ENCODE measurements at places on chromosomes 13 and 19.

GRCh38 chr13:42649831-42650230 lies 75.9 kb downstream of the TNFSF11 start:
- DNase-seq: no peak

- no peak for DNase-seq
Measured at GRCh38 chr13:65378484-65378883, 1851.7 kb downstream of the PCDH9 start.

DNA sequence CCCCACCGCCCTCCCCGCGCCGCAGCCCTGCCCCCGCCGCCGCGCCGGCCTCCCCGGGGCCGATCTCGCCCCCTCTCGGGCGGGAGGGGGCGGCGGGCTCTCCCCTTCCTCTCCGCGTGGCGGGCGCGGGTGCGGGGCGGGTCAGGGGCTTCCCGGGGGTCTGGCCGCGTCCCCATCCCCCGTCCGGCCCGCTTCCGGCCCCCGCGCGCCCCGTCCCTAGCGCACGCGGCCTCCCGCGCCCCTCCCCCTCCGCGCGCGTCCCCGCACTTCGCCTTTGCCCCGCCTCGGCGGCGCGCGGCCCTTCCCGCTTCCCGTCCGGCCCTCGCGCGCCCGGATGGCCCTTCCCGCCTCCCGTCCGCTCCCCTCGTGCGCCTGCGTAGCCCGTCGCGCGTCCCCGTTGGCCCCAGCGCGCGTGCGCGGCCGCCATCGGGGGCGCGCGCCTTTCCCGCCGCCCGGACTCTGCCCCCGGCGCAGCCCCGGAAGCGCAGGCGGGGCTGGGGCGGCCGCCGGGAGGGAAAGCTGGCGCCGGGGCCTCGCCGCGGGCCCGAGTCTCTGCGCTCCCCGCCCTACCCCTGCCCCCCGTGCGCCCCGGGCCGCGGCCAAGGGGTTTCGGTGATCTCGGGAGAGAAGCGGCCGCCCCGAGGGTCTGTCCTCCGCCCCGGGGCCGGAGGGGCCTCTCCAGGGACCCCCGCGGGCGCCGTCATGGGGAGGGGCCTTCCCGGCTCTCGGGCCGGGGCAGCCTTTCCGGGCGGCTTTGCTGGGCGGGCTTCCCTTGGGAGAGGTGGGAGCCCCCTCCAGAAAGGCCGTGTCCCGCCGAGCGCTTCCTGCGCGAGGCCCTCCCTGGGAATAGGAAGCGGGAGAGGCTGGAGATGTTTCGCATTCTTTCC lies 519 bp downstream of the PTBP1 start:
- DNase-seq: peak; percentile 98

DNA sequence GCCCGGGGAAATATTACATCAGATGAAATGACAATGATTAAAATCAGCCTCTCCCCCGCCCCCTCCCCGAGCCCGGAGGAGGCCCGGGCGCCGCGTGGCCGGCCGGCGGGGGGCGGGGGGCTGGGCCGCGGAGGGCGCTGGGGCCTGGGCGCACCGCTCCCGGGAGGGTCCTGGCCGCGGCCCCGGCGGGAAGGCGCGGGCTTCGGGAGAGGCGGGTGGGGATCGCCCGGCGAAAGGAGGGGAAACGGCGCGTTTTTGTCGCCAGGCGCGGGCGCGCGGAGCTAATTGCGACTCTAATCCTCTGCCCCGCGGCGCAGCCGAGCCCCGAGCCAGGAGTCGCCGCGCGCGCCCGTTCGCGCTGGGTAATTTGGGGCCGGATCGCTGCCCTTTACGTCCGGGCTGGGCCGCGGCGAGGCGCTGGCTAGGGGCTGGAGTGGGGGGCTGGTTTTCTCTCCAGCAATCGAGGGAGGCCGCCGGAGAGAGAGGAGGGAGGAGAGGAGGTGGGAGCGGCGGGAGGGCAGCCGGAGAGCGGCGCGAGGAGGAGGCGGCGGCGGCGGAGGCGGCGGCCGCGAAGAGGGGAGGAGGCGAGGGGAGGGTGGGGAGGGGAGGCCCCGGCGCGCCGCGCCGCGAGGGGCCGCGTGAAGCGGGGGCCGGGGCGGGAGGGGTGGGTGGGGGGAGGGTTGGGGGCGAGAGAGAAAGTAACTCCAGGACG lies at the start of gene KCTD15:
Gene KCTD15 (plus strand): TSS at position 707 of the 712 bp plus-strand sequence. CDS start 3,585 bp downstream, outside the sequence.
- DNase-seq: peak; percentile 77

DNA sequence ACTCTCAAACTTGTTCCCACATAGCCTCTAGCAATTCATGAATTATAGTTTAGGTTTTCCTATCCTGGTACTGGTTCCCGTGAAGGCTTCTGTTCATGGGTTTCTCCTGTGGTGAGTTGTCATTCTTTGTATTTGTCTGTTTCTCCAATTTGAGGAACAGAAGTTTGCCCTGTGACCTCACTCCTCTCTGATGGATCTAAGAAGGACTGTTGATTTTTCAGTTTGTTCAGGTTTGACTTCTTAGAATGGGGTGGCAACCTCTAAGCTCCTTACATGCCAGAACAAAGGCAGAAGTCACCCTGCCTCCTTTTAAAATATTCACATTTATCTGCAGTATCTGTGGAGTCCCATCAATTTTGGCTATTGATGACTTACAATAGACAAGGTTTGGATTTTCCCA lies 354.0 kb downstream of the SPRY2 start:
- peak; percentile 49 for DNase-seq

GRCh38 chr19:29308977-29309590 lies 96.1 kb upstream of the UQCRFS1 start:
- no peak for DNase-seq

GRCh38 chr13:74560325-74560724 lies 426.1 kb upstream of the KLF12 start:
- no peak for DNase-seq

GRCh38 chr19:17942582-17943273 lies 9.9 kb downstream of the CCDC124 start:
- no peak for DNase-seq

GRCh38 chr19:6494438-6495036 lies 7.6 kb downstream of the TUBB4A start:
- no peak for DNase-seq

DNA sequence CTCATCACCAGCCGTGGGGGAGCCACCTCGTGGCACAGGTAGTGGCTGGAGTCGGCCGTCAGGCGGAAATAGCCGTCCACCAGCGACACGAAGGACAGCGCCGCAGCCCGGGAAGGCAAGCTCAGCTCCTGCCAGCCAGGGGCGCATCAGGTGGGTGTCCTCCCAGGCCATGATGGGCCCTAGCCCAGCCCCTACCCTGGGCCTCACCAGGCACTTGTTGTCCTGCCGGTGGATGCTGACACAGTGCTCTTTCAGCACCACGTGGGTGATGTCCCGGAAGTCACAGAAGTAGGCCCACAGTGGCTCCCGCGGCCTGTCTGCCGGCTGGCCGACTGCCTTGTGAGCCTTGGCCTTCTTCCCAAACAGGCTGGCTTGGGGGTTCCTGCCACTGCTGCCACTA lies 15.7 kb downstream of the TYK2 start:
- no peak for DNase-seq

- DNase-seq: no peak
Measured at GRCh38 chr13:90171649-90172048, 1175.8 kb upstream of the MIR17HG start.

- DNase-seq: no peak
Measured at GRCh38 chr13:42054798-42055499, 6.5 kb downstream of the DGKH start.

- DNase-seq: no peak
Measured at GRCh38 chr19:55646889-55647731, 902 bp upstream of the CCDC106 start.

GRCh38 chr13:99033814-99034213 lies 56.0 kb upstream of the DOCK9 start:
- DNase-seq: peak; percentile 48

- no peak for DNase-seq
Measured at GRCh38 chr19:29309637-29310036, 96.7 kb upstream of the UQCRFS1 start.

- DNase-seq: no peak
Measured at GRCh38 chr13:101393140-101393539, 23.2 kb downstream of the NALCN start.

- DNase-seq: peak; percentile 18
Measured at GRCh38 chr13:24654741-24655140, 25.5 kb upstream of the ATP12A start.

DNA sequence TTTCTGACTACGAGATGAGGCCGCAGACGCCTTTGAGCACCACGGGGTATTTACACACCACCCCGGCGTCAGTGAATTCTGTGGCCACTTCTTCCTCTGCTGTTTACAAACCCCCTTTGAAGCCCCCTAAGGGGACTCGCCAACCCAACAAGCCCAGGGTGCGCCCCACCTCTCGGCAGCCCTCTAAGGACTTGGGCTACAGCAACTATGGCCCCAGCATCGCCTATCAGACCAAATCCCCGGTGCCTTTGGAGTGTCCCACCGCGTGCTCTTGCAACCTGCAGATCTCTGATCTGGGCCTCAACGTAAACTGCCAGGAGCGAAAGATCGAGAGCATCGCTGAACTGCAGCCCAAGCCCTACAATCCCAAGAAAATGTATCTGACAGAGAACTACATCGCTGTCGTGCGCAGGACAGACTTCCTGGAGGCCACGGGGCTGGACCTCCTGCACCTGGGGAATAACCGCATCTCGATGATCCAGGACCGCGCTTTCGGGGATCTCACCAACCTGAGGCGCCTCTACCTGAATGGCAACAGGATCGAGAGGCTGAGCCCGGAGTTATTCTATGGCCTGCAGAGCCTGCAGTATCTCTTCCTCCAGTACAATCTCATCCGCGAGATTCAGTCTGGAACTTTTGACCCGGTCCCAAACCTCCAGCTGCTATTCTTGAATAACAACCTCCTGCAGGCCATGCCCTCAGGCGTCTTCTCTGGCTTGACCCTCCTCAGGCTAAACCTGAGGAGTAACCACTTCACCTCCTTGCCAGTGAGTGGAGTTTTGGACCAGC lies 5.3 kb downstream of the SLITRK5 start:
- no peak for DNase-seq

- DNase-seq: no peak
Measured at GRCh38 chr13:90577726-90578125, 769.8 kb upstream of the MIR17HG start.

GRCh38 chr13:42119875-42120274 lies 71.4 kb downstream of the DGKH start:
- no peak for DNase-seq

- DNase-seq: no peak
Measured at GRCh38 chr13:74046431-74046830, 87.8 kb downstream of the KLF12 start.

GRCh38 chr19:52992109-52993004 lies 21.4 kb upstream of the ERVV-1 start:
- DNase-seq: peak; percentile 51

GRCh38 chr13:75770164-75770563 lies 134.0 kb downstream of the LMO7 start:
- DNase-seq: no peak

Data from foreskin fibroblast (primary cell).